ENCODE measurements at places on chromosomes 7 and 10.
A peak's percentile ranks its signal among the peaks of the same experiment; 100 is the strongest.

DNA sequence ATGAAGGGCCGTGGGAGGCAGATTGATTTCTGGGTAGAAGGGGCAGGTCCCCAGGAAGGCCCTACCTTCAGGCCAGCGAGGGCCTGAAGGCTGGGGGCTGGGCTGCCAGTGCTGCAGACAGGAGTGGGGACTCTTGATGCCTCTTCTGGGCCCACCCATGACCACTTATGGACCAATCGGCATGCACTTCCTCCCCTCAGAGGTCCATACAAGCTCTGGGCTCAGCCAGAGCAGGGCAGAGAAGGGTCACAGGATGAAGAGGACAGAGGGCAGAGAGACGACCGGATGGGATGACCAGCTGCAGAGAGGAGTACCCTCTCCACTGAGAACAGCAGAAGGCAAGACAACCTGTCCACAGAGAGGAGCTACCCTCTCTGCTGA lies 120.1 kb downstream of the DYNC2I1 start:
- peak; percentile 79 for DNase-seq

GRCh38 chr7:34131371-34131770 lies 226.0 kb downstream of the BMPER start:
- no peak for DNase-seq

DNA sequence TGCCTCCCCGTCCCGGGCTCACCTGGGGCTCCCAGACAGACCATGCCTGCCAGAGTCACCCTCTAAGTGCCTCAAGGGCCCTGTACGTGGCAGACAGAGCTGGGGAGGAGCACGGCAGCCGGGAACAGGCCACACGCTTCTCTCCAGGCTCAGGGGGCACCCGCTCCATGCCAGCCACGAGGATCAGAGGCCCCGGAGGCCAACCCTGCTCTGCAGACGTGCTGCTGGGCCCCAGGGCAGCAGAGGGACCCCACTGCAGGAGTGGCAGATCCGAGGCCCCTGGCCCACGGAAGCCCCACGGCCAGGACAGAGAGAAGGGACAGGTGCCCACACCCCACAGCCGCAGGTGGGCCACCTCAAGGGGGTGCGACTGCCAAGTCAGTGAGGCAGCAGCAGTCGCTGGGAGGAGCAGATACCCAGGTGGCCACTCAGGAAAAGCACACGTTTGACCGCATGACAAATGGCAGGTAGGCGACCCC lies 58.4 kb upstream of the TNRC18 start:
- no peak for DNase-seq

GRCh38 chr7:111098011-111098925 lies 7.3 kb downstream of the LRRN3 start:
- peak; percentile 80 for DNase-seq

DNA sequence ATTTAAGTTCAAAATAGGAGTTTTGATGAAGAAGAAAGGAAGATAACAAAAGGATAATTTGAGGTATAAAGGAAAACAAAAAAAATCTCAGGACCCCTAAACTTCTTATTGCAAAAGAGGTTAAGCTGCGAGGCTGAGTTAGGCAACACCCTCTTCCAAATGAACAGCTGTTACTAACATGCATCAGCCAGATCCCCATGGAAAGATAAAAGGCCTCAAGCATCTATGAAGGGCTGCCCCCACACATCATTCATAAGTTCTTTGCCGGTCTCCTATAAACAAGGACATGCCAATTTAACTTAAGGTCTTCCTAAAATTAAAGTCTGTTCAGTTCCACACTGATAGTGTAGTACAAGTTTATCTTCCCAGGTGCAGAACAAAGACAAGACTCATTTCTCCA lies 75.8 kb upstream of the IMMP2L start:
- no peak for DNase-seq

GRCh38 chr7:70539617-70540016 lies 592.3 kb upstream of the GALNT17 start:
- DNase-seq, result no peak

DNA sequence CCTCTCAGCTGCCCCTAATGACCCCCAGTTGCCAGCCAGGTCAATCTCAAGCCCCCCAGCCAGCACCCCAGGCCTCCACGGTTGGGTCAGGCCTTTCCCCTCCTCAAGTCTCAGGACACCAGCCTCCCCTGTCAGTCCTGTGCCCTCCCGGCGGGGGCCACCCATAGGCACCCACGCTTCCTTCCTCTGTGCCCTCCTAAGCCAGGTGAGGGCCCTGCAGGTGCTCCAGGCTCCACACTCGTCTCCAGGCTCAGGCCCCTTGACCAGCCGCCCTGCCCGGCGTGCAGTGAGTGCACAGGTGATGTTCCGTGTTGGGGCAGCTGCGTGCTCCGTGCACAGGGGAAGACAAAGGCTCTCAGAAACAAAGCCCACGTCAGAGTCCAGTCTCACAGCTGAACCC lies 26.8 kb upstream of the ADGRA1 start:
- no peak for DNase-seq

GRCh38 chr7:12630513-12630819 lies 57.0 kb upstream of the ARL4A start:
- DNase-seq, result no peak

GRCh38 chr10:124213471-124213870 lies 120.1 kb upstream of the CHST15 start:
- DNase-seq, result no peak

- no peak for DNase-seq
Observed at GRCh38 chr10:59060852-59061251, 115.6 kb upstream of the PHYHIPL start.

DNA sequence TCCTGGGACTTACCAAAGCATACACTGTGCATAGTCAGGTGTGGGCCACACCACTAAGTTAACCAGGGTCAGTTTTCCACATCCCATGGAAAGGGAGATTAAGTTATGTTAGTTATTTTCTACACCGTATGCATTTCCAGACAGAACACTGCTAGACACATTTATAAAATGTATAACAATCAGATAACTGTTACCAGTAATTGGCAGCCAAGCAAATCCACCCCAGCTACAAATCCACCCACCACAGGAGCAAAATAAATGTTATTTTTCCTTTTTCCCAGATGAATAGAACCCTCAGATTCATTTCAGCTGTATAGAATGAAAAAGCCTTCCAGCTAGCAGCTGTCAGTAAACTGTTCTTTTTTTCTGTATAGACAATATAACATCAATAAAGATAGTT lies 256.9 kb upstream of the FZD1 start:
- no peak for DNase-seq

DNA sequence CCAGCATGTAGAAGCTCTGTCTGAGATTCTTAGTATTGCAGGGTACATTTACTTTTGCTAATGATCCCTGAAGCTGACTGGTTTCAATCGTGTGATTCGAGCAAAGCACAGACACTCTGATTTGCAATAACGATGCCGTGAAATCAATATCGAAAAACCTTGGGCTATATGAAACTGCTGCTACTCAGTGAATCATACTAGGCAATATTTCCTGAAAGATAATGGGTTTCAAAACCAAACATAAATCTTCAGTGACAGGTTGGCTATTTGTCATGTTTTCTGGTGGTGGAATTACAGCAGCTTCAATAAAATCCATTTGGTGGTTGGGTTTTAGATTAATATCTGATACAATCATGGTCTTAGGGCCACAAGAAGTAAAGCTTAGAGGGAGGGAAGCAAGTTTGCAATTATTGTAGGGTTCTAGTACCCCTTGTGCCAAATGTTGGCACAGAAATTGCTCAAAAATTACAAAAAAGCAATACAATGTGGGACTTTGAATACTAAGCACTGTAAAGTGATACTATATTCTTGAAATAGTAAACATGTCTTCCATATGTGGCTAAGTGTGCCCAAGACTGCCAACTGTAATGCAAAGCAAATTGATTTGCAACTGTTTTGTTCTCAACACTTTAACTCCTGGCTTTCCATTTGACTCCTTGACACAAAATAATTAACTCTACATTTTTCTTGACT lies 112.4 kb upstream of the JAZF1 start:
- DNase-seq, result no peak

GRCh38 chr10:132397671-132398565 lies 918 bp downstream of the PWWP2B start:
- DNase-seq, result no peak

- no peak for DNase-seq
Observed at GRCh38 chr10:11057448-11057847, 39.8 kb downstream of the CELF2 start.

DNA sequence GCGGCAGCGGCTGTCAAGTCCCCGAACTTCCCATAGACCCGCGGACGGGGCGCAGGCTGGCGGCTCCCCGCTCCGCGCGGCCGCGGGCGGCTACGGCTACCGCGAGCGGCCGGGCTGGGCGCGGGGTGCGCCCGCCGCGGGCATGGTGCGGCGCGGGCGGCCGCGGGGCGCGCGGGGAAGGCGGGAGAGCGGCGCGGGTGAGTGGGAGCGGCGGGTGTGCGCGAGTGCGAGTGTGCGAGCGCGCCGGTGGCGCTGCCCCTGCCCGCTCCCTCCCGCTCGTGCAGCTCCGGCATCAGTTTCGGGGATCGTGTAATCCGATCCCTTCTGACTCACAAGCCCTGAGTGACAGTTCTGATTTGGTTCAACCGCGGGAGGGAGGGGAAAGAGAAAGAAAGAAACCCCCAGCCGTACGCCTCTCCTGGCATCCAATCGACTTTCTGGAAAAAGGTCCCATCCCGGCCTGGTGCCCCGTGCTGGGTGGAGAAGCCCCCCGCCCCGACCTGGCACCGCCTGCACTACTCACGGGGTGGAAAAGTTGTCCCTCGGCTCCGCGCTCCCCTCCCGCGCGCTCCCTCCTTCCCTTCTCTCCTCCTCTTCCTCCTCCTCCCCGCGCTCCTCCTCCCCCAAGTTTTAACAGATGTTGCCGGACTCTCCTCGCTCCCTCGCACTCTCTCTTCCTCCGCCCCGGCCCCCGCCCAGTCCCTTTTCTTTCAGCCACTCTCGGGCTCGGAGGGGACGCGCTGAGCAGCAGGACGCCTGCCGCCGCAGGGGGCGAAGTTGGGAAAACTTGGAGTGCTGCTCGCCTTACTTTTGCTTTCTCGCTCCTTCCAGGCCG lies at the start of gene GLI3:
Gene GLI3 (minus strand): TSS at position 234 of the 835 bp plus-strand sequence. CDS start 13,956 bp downstream, outside the sequence.
- peak; percentile 95 for DNase-seq

DNA sequence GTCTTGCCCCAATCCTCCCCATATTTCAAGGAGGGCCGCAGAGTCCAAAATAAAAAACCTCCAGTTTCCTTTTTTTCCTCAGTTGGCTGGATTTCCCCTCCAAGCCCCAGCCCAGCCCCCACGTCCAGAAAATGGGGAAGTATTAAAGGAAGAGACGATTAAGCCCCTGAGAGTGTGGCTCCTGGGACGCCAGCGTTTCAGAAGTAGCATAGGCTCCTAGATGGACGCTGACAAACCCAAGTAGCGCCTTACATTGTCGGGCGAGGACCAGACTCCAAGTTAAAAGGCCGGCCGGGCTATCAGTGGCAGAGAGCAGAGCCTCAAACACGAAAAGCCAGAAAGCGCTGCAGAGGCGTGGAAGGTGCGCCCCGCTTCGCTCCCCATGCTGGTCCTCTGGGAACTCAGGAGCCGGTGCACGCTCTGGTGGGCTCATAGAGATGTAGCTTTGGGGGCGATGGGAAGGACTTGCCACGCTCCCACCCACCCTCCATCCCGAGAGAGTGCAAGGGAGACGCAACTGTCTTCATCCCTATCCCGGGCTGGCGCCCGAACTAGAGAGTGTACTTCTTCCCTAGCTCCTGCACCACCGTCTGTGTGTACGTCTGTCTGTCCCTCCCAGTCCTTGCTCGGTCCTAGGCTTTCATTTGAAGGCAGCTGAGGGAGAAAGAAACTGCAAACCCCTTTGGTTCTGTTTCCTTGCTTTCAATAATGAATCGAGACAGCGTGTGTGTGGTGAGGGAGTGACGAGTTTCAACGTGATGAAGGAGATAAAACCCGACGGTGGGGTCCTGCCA lies 6.3 kb upstream of the EMX2 start:
- DNase-seq, result peak; percentile 63

DNA sequence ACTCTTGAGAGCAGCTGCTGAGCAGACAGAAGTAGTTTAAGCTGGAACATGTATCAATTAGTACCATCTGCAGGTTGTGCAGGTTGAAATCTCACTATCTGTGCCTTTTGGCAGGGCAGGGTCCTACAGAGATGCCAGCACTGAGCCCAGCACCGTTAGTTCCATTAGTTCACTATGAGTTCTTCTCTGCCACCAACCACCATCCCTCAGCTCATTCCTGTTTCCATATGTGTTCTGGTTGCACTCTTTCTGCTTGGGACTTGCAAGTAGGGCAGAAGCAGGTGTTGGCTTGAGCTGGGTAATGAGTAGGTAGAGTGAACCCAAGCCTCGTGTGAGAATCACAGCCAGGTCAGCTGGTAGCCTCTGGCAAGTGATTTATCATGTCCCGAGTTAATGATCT lies 2.8 kb downstream of the SMO start:
- DNase-seq, result no peak

- no peak for DNase-seq
Observed at GRCh38 chr7:103499976-103500375, 54.0 kb upstream of the SLC26A5 start.

GRCh38 chr7:105532709-105533460 lies 884 bp downstream of the RINT1 start:
- no peak for DNase-seq

GRCh38 chr7:94080551-94080950 lies 76.4 kb upstream of the BET1 start:
- no peak for DNase-seq

- DNase-seq, result no peak
Observed at GRCh38 chr10:131925011-131925649, 24.3 kb downstream of the PPP2R2D start.

Measured in endodermal cell (in vitro differentiated cells).